ENCODE measurements at places on chromosomes 11 and 22. TPM values are rescaled to one million over a fixed set of nuclear protein-coding genes. Genes with fewer than 3 reads are reported as not detected.

DNA sequence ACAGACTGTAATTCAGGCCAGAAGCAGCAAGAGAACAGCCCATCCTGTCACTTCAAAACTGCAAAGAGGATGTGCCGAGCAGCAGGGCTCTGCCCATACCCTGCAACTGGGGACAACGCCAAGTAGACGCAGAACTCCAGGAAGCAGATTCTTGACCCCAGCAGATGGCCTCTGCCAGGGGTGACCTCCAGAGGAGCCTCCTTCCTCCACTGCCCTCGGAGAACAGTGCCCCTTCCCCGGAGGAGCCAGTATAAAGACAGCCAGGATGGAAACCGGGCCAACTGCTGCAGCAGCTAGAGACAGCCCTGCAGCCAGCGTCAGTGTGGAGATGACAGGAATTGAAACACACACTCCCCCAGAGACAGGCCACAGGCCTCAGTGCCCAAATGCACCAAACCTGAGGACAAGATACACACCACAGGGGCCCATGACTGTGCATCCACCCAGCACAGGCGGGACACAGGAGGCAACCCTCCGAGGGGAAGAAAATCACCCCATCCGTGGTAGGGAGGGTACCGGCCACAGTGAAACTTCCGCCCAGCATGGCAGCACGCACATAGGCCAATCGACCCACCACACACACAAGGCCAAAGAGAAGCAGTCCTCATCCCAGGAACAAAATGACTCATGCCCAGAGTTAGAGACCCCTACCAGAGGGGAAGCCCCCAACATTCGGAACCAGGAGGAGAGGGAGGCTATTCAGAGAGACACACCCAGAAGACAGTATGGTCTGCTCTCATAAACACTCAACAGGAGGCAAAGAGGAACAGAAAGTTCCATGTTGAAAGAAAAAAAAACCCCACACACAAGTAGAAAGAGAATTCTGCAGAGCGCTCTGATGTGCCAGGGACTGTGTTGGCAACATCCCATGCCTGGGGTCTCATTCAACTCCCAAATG, 5.6 kb downstream of the AHNAK start:
- DNase-seq, result no peak

DNA sequence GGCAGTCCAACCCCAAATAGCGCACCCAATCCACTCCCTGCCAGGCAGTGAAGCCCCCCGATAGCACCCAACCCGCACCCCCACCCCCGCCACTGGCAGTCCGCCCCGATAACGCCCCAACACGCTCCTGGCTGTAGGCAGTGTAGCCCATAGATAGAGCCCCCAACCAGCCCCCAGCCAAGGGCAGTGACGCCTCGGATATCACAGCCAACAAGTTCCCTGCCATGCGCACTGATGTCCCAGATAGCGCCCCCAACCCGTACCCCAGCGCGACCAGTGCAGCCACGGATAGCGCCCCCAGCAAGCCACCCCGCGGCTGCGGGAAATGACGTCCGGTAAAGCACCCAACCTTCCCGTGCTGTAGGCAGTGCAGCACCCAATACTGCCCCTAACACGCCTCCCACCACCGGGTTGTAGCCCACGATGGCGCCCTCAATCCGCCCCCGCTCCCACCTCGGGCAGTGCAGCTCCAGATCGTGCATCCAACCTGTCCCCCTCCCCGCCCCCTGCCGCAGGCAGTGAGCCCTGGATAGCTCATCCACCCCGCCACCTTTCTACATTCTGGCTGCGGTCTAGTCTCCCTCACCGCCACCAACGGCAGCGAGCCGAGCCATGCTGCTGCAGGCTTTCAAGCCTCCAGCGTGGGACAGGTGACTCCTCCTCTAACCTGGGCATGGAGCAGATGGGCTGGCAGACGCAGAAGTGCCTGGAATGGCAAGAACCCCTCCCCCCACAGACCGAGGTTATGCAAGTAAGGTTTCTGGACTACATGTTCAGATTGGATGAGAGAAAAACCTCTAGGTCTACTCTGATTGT, 625 bp downstream of the RFPL2 start:
- DNase-seq, result no peak

DNA sequence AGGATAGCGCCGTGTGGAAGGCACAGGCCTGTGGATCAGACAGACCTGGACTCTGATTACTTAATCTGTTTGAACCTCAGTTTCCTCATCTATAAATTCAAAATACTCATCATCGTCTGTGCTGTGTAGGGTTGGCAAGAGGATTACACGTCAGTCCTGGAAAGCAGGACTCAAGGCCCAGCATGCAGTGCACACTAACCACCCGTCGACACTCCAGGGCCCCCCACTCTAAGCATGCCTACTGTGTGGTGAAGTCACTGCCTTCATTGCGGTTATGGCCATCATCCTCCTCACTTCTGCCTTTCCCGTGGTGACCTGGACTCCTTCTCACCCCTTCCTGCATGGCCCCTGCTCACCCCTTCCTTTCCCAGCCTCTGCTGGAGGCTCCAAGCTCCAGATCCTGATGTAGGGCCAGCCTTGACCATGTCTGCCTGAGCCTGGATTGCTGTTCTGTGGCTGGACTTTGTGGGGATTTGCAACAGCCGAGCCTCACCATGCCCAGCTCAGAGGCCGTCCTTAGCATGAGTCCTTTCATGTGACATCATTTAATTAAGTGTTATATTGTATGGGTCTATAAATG, 1158.0 kb downstream of the TBC1D22A start:
- no peak for DNase-seq

DNA sequence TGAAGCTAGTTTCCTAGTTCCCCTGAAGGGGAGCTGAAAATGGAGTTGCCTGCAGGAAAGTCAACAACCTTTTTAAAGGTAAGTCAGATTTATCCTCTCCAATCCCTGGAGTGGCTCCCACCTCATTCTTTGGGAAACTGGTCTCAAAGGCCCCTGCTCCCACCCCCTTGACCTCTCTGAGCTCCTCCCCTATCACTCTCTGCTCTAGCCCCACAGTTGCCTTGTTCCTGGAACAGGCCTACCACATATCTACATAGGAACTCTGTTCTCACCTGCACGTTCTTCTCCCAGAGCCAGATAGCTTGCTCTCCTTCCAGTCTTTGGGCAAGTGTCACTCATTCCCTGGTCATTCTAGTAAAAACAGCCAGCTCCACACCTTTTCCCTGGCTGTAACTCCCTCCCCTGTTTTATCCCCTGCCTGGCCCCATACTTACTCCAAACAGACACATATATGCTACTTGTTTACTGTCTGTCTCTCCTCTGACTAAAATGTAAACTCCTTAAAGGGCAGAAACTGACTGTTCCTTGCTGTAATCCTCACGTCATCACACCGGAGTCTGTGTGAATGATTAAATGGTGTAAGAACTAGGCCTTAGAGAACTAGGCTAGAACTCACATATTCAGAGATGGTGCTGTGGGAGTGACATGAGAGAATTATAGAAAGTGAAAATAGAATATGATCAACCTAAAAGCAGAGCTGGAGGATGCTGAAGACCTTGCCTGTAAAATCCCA, 53.3 kb downstream of the TCF20 start:
- DNase-seq, result no peak

GRCh38 chr11:73157101-73158010, 15.2 kb upstream of the FCHSD2 start:
- DNase-seq, result no peak

MRGPRX3 gene
- polyA plus RNA-seq, result not detected

LINC01488 gene
- not detected for polyA plus RNA-seq

CAPN5 gene
- polyA plus RNA-seq, result 31.9 TPM

All from left renal pelvis (tissue), 4 donors.